ENCODE measurements at places on chromosomes 11 and 22.
A peak's percentile ranks its signal among the peaks of the same experiment; 100 is the strongest.

DNA sequence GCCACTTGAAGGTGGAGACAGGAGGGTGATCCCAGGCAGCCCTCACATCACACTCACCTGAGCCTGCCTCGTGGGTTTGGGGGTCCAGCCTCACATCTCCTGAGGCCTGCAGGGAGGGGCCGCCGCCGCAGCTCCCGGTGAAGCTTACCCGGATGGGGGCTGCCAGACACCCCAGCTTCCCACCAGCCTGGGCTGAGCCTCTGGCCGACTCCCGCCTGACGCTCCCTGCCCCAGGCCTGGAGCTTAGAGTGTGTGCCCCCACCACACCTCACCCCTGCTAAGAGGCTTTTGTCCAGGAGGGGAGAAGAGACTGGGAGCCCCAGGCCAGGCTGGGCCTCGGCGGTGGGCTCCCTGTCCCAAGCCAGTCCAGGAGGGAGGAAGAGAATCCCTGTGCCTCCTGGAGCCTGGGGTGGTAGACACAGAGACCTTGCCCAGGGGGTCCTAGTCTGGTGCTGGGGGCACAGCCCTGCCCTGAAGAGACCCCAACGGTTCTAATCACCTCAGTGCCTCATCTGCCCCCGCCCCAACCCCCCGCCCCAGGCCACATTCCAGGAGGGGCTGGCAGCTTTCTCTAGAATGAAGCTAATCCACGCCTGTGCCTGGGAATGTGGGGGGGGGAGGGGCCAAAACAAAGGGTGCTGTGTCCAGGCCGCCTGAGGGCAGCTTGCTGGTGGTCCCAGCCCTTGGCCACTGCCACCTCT lies at the start of gene SLC16A8:
SLC16A8 (minus strand) TSS at position 254 of the 701 bp plus-strand sequence. CDS start 1,311 bp downstream, outside the sequence.
- DNase-seq: no peak

DNA sequence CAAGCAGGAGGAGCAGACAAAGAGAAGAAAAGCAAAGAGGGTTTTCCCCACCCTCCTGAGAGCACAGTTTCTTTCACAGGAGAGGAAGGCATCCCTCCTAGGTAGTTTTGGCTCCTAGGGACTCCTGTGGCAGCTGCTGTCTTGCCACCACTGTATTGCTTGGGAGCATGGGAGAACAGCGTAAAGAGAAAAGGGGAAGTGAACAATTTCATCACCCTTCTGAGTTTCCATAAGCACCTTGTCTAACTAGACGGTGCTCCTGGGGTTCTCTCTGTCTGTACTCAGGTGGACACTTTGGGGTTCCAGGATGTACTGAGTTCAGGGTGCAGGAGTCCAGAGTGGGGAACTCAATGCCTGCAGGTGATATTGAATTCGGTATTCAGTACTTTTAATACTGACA lies 1430.5 kb downstream of the TBC1D22A start:
- no peak for DNase-seq

DNA sequence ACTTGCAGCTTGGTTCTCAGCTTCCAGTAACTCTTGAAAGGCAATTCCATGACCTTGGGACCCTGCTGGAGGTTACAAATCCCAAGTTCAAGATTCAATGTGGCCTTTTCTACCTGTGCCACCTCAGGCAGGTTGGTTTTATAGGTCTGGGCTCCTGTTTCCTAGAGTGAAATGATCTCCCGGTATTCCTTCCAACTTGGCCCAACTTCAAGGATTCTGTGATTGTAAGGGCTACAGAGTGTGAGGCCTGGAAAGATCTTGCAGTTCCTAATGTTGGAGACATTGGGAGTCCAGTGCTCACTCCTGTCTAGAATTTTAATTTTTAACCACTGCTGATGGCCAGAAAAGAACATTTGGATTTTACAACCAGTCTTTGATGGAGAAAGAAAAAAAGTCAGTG lies 91.6 kb downstream of the LDLRAD3 start:
- no peak for DNase-seq

DNA sequence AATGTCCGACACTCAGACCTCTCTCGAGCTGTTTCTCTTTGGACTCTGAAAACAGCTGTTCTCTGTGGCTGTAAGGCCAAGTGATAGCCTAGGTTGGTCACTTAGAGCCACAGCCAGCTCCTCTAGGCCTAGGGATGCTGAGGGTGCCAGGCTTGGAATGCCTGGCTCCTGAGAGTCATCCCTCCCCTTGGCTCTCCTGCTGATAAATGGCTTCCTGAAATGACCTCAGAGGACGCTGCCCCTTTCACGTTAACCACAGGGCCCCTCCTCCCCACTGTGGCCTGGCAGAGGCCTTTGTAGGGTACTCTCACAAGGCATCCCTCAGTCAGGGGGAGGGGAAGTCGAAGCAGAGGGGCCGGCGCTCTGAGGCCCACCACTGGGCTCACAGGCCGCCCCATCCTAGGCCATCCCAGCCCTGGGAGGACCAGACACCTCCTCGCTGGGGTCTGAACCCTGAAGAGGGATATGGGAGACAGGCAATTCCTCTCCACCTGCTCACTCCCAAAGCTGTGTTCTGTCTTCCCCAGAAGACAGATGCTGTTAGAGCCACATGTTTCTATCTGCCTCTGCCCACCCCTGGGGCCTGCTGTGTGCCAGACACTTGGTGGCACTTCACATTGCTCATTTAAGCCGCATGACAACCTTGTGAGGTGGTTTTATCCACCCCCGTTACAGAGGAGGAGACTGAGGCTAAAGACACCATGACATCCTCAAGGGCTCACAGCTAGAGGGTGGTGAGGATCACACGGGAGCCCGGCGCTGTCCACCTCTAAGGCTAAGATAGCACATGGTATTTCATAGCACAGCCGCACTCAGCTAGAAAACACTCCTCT lies 50.9 kb downstream of the ARFGAP3 start:
- DNase-seq: no peak

DNA sequence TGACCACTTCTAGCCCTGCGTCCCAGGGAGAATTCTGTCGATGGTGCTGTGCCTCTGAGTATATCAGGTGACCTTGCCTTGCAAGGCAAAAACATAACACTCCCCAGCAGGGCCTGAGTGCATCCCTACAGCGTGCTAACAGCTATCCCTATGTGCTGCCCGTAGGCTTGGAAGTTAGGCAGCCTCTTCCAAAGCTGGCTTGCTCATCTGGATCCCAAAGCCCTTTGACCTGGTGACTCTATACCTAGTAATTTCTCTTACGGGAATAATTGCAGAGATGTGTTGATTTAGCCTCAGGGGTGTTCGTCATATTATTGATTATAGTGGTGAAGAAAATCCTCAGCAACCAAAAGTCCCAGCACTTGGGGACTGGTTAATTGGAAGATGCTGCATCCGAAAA lies 32.6 kb upstream of the CRYBB3 start:
- no peak for DNase-seq

DNA sequence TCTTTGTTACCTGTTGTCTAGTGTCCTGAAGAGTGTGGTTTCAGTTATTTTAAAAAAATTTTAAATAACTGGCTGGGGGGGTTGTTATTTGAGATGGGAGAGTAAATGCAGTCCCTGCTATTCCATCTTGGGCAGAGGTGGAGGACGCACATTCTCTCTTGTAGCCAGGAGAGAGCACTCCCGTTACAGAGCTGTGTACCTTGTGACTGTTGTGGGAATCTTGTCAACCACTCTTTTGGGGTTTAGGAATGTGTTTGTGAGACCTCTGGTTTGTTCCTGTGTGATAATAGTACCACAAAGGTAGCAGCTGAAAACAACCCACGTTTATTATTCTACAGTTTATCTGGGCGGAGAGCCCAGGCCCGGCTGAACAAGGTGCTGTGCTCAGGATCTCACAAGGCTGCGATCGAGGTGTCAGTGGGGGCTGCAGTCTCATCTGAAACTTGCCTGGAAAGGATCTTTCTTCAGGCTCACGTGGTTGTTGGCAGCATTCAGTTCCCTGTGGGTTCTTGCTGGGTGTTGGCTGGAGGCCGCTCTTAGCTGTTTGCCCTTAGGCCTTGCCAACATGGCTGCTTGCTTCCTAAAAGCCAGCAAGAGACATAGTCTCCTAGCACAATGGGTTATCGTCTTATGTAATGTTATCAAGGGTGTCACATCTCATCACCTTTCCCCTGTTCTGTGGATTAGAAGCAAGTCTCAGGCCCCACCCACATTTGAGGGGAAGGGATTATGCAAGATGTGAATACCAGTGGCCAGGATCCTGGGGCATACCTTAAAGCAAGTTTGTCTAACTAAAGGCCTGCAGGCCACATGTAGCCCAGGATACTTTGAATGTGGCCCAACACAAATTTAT lies 20.6 kb downstream of the IGHMBP2 start:
- DNase-seq: no peak

DNA sequence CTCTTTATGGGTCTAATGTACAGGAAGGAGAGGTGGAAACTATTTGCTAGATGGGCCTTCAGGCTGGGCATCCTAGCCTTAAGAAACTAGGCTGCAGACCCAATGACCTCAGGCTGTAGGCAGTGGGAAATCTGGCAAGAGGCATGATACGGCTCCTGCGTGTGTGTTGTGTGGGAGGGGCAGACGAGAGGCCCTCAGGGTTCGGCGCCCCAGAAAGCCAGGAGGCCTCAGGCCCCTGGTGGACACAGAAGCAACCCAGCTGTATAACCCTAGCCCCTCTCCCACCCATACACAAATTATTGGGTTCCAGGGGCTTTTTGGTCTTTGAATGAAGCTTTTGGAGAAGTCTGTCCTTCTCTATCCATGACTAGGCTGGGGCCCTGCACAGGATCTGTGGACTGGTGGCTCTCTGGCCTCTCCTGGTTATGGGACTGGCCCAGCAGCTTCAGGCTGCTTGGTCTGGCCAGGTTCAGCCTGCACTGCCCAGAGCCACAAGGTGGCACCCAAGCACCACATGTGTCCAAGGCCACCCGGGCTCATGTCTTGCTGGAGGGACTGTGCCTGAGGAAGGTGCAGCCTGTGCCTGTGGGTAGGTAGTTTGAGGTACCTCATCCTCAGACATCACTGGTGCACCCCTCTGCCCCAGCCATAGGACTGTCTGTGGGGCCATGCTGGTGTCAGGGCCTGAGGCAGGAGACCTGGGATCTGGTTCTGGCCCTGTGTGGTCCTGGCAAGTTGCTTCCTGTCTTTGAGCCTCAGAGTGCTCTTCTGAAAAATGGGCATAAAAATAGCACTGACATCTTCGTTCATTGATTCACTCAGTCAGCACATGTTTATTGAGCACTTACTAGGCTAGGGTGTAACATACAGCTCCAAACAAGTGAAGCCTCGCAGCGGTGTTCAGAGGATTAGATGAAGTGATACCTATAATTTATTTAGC lies 87.5 kb downstream of the RRM1 start:
- DNase-seq: peak; percentile 4

- no peak for DNase-seq
Observed at GRCh38 chr11:130124096-130124495, 35.5 kb upstream of the ST14 start.

- no peak for DNase-seq
Observed at GRCh38 chr22:32828150-32828549, 26.6 kb downstream of the TIMP3 start.

GRCh38 chr22:45192701-45193187 lies 29.0 kb downstream of the NUP50 start:
- DNase-seq: no peak

DNA sequence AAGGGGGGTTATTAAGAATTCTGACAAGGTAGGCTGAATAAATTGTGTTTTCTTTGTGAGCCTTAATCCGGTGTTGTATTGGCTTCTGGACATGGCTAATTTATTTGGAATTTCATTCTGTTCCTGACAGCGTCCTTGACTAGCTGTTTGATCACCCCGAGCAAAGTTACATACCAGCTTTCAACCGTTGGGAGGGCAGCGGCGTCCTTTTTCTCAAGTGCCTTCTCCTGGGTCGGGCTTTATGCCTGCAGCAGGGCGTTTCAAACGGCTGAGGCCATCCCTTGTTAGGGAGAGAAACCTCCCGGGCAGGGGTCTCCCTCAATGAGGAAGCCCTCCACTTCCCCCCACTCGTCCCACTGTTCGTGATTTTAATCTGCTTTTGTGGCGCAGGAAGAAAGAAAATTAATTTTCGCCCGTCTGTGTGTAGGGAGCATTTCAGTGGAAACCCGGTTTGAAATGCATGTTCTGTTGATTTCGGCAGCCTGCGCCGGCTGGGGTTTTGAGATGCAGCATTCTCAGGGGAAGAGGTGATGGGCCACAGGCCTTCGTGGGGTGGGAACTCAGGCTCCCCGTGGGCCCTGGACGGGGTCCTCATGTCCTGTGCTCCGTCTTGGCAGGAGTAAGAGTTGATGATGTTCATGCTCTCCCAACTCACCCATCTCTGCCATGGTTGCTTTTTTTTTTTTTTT lies 2.9 kb upstream of the SMIM38 start:
- no peak for DNase-seq

DNA sequence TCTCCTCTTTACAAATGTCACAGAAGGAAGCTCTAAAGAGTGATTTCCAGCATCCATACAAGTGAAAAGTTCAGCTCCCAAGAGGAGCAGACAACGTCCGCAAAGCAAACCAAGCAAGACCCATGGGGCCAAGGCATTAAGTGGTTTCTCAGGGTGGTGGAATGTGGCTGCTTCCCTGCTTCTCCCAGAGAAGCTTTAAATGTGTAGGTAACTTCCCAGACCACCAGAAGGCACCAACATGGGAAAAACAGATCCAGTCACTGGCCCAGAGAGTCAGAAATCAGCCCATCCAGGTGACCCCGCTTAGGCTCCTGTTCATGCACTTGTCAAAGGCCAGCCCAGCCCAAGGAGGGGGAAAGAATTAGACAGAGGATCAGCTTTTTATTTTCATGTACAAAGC lies 13.3 kb upstream of the PHF21A start:
- DNase-seq: no peak

- DNase-seq: no peak
Observed at GRCh38 chr22:50684986-50685385, 12.4 kb downstream of the SHANK3 start.

GRCh38 chr11:116114198-116114651 lies 610.0 kb upstream of the CADM1 start:
- DNase-seq: no peak

- no peak for DNase-seq
Observed at GRCh38 chr11:100808904-100809491, 121.9 kb downstream of the ARHGAP42 start.

GRCh38 chr11:126790550-126791081 lies 210.0 kb downstream of the KIRREL3 start:
- DNase-seq: peak; percentile 15

GRCh38 chr11:26839911-26840698 lies 118.2 kb upstream of the SLC5A12 start:
- DNase-seq: no peak

Data from hypothalamus (tissue), 51 donors.